ENCODE measurements at places on chromosomes 2 and 18. TPM values are rescaled to one million over a fixed set of nuclear protein-coding genes. Genes with fewer than 3 reads are reported as not detected.

Gene DAPL1
- not detected for total RNA-seq

Gene C2orf80
- not detected for total RNA-seq

Gene INHBB
- total RNA-seq: 0.19 TPM

Gene AP1S3
- total RNA-seq: 1.9 TPM

Gene SLC8A1
- 6.9 TPM for total RNA-seq

Gene SPC25
- total RNA-seq: 9.7 TPM

Gene ASB18
- total RNA-seq: not detected

Gene CYRIA
- total RNA-seq: 0.53 TPM

Gene C2orf66
- total RNA-seq: 0.15 TPM

Gene NPAS2
- 50.3 TPM for total RNA-seq

Gene RUFY4
- total RNA-seq: not detected

Gene CIDEA
- not detected for total RNA-seq

Gene ADD2
- 20.1 TPM for total RNA-seq

Gene PARD6G
- total RNA-seq: 3.1 TPM

Gene DNER
- total RNA-seq: 0.98 TPM

Gene RAX
- total RNA-seq: not detected

Gene FBLN7
- 0.21 TPM for total RNA-seq

Gene ADAM23
- 2.9 TPM for total RNA-seq

Gene GKN2
- total RNA-seq: not detected

Gene IL1B
- total RNA-seq: 11.6 TPM

Gene MTIF2
- total RNA-seq: 55.1 TPM

Gene CRYBA2
- not detected for total RNA-seq

Gene YWHAQ
- 208 TPM for total RNA-seq

Gene KCNK3
- total RNA-seq: 0.60 TPM

Gene RAPH1
- total RNA-seq: 37.3 TPM

Gene DES
- not detected for total RNA-seq

Gene ALPI
- total RNA-seq: not detected

Gene PLGLB1
- total RNA-seq: 0.13 TPM

Gene ACADL
- 0.23 TPM for total RNA-seq

Gene TEKT4
- 0.08 TPM for total RNA-seq

Gene ACOXL
- total RNA-seq: not detected

Gene SERPINB13
- not detected for total RNA-seq

Gene AMER3
- not detected for total RNA-seq

Gene SPR
- total RNA-seq: 36.2 TPM

Gene PTPRN
- total RNA-seq: 3.5 TPM

Gene STON1
- 1.3 TPM for total RNA-seq

Gene DSG4
- not detected for total RNA-seq

Gene SCN3A
- not detected for total RNA-seq

Gene CHRND
- total RNA-seq: not detected

Gene TMEM150A
- 5.5 TPM for total RNA-seq

Gene C2orf81
- total RNA-seq: 8.5 TPM

Gene C2orf15
- 0.41 TPM for total RNA-seq

Gene DUSP19
- 1.5 TPM for total RNA-seq

Gene PAIP2B
- 0.27 TPM for total RNA-seq

Gene LRP2
- 0.24 TPM for total RNA-seq

Gene CCDC178
- total RNA-seq: not detected

Measured in A375 (cell line).